ENCODE measurements at places on chromosomes 11 and 22. TPM values are rescaled to one million over a fixed set of nuclear protein-coding genes. Genes with fewer than 3 reads are reported as not detected.

- DNase-seq, result no peak
Observed at GRCh38 chr11:31480930-31481329, 28.5 kb downstream of the IMMP1L start.

DNA sequence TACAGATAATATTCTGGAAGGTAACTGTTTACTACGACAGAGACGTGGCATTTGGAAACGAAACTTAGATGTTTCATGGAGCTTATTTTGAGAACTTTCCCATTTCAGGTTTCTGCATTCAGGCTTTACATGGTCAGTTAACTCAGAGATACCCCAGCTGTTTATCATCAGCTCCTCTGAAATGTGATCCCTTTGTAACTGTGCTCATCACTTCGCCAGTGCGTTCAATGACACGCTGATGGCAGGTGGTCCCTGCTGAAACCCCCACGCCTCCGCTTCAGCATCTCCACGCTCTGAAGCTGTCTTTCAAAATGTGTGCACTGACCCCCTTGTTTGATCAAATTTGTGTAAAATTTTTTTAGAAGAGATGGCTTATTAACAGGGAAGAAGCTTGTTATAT is 30.5 kb downstream of the ALG12 start:
- no peak for DNase-seq

DNA sequence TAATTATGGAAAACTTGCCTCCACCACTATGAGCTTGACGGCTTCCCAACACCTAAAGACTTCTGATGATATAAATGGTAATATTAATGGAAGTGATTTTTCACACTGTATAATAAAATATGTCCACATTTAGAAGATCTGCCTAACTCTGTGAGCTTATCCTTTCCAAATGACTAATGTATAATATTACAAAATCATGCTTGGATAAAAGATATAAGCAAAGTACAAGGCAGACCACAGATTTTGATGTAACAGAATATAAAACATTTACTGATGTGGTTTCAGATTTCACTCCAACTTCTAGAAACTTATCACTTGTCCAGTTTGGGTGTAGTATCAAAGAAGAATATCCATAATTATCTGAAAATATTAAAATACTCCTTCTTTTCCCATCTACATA is 36.9 kb downstream of the GALNT18 start:
- peak; percentile 44 for DNase-seq

DNA sequence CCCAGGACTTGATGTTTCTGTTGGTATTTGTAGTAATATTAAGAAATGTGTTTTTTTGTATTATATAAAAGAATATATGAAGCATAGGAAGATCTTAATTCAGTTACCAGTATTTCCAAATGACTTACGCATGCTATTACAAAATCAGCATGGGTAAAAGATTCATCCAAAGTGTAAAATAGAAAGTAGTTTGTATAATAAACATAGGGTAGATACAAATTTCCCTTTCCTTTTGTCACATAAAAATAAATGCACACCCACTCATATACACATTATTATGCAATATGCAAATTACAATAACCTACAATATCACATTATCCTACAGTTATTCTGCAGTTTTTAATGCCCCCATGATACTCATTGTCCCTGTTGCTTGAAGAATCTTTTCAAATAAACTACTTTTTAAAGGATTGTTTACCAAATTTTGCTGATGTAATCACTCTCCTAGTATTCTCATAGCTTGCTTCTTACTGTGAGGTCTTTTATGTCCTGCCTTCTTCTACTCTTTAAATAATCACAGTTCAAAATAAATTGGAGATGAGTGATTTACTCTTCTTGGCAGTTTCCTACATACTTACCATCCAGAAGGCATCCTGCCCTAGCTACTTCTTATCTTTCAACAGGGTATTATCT is 244.0 kb downstream of the CASP12 start:
- DNase-seq, result no peak

DNA sequence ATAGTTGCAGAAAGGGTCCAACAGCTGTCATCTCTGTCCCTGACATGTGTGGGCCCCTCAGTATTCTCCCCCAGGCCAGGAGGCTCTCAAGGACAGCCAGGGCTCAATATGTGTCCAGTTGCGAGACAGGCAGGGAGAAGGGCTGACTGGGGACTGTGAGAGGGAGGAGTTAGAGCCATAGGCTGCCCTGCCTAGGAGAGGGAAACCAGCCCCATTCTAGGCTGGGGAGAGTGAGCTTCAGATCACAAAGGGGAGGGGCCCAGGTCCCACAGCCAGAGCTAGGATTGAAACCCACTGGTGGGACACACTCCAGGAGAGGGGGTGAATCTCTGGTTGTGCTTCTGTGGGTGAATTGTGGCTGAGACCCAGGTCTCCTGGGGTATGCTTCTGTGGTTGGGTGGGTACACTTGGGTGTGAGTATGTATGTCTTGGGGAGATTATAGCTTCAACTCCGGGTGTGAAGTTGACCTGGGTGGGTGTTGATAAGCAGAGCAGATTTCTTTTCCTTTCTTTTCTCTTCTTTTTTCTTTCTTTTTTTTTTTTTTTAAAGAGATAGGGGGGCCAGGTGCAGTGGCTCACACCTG is 2.1 kb upstream of the CARNS1 start:
- DNase-seq, result no peak

GRCh38 chr11:62725646-62726045 is 1.6 kb downstream of the HNRNPUL2 start:
- DNase-seq, result no peak

GRCh38 chr11:1081601-1082311 is 7.1 kb downstream of the MUC2 start:
- no peak for DNase-seq

DNA sequence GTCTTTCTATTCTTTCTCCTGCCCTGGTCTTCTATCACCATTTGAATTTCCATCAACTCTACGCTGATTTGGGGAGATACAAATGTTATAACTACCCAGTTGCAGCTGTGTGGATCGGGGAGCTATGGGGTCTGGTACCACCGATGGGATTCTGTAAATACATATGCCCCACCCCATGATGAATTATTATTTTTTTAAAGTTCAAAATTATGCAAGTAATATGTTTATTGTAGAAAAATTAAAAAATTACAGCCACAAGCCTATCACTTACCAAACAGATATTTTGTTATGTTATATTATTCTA is 52.4 kb upstream of the CLMP start:
- no peak for DNase-seq

DNA sequence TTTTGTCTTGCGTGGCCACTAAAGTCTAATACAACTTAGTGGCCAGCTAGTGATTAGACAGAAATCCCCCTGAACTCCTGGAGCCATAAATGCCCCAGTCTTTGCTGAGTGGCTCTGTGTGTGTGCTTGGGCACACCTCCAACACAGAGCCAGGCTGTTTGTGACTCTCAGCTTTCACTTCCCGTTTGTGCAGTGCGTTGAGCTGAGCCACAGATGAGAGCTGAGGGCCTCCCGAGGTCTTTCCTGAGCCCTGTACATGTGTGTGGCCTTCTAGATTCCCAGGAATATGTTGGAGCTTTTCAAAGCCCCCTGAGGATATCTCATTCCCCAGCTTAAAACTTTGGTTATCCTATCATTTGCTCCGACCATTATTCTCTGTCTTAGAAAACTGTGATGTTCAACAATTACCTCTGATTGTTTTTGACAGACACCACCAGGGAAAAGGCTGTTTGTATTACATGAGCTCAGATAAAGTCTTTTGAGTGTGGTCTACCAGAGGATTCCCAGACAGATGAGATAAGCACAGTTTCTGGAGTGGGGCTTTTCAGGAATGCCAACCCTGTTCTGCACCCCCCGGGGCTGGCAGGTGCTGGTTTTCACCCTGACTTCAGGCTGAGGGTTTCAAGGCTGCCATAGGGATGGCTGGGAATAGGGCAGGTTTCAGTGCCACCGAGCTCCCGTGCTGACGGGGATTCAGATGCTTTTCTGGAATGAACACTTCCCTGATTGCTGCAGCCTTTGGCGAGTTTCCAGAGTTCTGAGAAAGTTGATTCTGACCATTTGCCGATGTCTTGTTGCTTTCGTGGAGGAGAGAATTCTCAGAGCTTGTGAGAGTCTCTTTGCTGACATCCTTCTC is 23.8 kb downstream of the IGHMBP2 start:
- peak; percentile 53 for DNase-seq

- no peak for DNase-seq
Observed at GRCh38 chr11:63883791-63884190, 33.2 kb downstream of the RCOR2 start.

DNA sequence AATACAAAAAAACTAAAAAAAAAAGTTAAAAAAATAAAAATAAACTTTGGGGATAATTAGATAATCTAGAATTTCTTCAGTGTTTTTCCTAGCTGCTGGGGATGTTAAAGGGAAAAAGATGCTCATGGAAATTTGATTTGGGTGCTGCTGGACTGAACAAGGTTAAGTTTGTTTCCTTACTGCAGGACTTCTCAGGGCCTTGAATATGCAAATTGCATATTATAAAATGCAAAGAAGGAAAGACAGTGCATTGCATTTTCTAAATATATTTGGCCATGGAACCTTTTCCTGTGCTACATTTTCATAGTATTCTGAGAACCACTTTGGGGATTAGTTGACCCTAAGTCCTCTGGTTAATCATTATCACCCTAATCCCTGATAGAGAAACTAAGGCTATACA is 79.6 kb downstream of the ABTB2 start:
- DNase-seq, result no peak

DNA sequence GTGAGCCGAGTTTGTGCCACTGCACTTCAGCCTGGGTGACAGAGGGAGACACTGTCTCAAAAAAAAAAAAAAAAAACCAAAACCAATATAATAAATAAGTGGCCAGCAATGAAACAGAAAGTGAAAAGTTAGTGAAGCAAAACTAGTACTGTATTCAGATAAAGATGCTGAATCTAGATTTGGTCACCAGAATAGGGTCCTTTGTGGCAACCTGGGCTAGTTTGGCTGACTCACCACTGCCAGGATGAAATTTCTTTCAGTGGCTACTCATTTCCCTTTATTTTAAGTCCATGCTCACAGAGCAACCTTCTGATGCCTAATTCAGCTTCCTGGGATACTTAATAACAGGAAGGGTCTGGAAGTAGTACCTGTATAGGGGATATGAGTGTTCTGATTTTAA is 26.0 kb downstream of the LIMK2 start:
- DNase-seq, result no peak

DNA sequence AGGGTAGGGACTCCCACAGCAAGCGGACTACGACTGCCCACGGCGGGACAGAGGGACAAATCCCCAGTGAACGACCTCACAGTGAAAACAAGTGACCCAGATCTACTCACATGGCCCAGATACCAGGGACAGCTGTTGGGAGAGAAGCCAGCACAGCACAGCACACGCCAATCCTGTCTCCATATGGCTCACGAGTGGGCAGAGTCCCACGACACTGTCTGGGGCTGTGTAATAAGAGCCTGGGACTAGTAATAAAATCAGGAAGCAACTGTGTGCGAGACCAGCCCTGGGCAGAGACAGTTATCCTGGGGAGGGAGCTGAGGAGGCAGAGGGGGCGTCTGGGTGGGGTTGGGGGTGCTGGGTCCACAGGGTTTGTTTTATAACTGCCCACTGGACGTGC is 385.0 kb downstream of the CTTN start:
- no peak for DNase-seq

GRCh38 chr11:61697764-61698163 is 17.6 kb downstream of the DAGLA start:
- no peak for DNase-seq

GRCh38 chr11:84215672-84216071 is 929.5 kb upstream of the CCDC90B start:
- peak; percentile 5 for DNase-seq

GRCh38 chr11:44904261-44905020 is 46.2 kb downstream of the TP53I11 start:
- DNase-seq, result no peak

GRCh38 chr11:113378692-113379091 is 8.9 kb upstream of the ANKK1 start:
- DNase-seq, result no peak

DNA sequence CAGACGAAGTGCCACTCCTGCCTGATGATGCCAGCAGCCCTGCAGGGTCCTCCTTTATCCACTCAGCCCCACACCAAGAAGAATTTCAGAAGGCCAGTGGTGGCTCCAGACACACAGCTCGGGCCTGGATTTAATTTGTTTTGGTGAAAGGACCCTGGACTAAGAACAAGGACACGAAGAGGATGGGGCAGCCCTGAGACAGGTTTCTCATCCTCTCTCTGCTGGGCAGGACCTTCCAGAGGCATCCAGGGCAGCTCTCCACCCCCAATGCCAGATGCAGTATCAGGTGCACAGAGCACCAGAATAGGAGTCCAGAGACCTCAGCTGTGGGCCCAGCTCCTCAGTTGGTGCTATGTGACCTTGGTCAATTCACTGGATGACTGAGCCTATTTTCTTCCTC is 72.0 kb downstream of the TRIM29 start:
- DNase-seq, result no peak

- DNase-seq, result no peak
Observed at GRCh38 chr22:29710193-29710592, 9.6 kb upstream of the CABP7 start.

DNA sequence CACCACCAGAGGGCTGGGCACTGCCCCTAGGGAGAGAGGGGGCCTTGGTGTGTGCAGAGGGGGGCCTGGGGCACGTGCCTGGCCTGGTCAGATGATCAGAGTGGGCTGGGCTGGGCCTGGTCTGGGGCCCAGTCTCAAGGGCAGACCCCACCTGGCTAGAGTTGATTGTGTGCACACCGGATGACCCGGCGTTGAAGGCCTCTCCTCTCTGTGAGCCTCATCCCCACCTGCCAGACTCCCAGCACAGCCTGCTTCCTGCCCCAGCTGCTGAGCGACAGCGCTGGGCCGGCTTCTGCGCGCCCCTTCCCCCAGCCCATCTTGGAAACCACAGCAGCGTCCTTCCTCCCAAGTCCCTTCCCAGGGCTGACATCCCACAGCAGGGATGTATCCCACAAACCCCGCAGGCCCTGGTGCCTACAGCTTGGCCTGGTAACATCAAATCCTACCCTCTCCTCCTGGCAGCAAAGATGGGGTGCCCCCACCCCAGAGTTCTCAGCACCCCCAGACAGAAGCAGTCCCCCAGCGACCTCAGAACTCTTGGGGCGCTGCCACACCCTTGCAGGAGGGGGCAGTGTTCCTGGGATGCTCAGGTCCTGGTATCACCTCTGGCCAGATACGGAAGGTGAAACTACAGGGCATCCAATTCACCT is 11.0 kb upstream of the TSSC4 start:
- no peak for DNase-seq

The TSGA10IP gene
- total RNA-seq, result not detected

The PLAAT4 gene
- total RNA-seq, result 16.6 TPM

The PGR gene
- 0.63 TPM for total RNA-seq

The SYT12 gene
- not detected for total RNA-seq

The GLYATL1 gene
- not detected for total RNA-seq

The PKDREJ gene
- 0.09 TPM for total RNA-seq

The TRIM49 gene
- not detected for total RNA-seq

The DCDC1 gene
- total RNA-seq, result 3.2 TPM

The DDX25 gene
- under 0.01 TPM for total RNA-seq

The CALCA gene
- not detected for total RNA-seq

The INS gene
- total RNA-seq, result not detected

Measured in fibroblast of the aortic adventitia (primary cell).